ENCODE measurements at places on chromosomes 3 and 15.

DNA sequence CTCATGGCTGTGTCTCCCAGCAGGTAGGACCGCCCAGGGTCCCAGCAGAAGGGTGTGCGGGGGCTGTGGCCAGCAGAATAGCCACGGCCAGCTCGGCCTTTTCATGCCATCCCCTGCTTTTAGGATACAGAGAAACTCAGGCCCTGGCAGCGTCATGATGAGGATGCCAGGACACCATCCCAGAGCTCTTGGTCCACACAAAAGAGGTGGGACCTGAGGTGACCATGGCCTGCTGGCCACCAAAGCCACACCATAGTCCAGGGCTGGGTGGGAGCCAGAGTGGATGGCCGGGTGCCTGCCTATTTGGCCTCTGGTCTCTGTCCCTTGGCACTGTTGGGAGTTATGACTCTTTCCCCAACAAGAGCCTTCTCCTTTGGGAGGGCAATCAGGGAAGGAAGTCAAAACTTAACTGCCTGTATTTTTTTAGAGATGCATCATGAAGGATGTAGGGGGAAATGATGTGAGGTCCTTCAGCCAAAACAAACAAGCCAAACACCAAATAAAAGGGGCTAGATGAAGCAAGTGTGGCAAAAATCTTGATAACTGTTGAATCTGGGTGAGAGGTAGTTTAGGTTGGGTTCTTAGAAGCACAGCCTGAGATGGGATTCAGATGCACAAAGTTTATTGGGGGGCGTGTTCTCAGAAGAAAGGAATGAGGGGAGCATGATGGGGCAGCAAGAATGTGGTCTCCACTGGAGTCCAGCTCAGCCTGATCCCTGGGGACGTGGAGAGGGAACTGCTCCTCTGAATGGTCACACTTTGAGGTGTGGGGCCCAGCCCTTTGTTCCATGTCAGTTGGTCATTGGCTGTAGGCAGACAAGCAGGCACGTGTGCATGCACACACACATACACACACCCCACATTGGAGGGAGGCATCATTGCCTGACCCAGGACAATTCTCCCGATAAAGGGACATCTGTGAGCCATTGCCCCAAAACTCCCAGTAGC is 33.2 kb downstream of the SMAD6 start:
- DNase-seq = no peak

- no peak for DNase-seq
These were observed 437.7 kb downstream of the DIPK2A start for GRCh38 chr3:144409319-144409718.

DNA sequence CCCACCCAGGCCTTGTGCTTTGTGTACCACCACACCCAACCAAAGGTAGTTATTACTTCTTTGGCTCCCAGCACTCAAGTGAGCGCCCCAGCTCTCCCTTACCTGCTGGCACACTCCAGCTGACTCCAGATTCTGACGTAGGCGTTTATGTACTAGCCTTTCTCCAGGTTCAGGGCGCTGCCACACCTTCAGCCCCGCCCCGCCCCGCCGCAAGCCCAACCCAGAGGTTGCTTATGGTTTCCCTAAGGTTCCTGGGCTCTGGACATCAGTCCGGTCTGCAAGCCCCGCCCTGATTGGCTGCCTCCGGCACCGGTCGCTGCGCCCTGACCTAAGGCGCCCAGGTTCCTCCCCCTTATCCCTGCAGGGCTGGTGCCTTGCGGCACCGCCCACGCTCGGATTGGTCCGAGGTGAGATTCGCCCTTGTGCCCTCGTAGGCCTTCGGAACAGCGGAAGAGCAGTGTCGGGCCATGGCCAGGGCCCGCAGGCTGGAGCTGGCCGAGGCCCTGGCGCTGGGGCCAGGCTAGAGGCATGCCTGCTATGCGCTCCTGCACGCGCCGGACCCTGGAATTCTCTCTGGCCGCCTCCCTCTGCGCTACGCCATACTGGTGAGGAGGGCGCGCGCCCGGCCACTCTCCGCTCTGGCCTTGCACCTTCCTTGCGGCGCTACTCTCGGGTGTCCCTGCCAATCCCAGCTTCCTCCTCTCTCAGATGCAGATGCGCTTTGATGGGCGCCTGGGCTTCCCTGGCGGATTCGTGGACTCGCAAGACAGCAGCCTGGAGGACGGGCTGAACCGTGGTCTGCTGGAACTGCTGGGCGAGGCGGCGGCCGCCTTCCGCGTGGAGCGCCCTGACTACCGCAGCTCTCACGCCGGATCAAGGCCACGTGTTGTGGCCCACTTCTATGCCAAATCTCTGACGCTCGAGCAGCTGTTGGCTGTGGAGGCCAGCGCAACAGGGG is 19.8 kb upstream of the NUDT16 start:
- no peak for DNase-seq

- DNase-seq = no peak
These were observed 68.5 kb downstream of the TMCO5A start for GRCh38 chr15:38002883-38003477.

- no peak for DNase-seq
These were observed 659.9 kb downstream of the SI start for GRCh38 chr3:164418414-164418813.

DNA sequence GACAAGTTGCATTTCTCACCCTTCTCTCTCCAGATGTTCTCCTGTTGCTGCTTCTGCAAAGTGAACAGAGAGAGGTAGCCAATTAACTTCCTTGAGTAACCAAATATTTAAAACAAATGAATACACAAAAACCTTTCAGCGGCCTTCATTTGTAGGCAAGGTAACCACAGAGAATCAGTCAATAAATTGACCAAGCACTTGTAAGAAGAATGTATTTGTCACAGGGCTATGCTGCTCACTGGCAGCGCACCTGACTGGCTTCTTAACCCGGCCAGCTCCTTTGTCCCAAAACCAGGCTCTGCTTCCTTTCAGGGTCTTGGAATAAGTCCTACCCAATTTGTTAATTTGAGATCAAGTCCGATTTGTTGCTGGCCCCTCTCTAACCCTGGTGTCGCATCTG is 43.5 kb upstream of the STXBP5L start:
- no peak for DNase-seq

- DNase-seq = peak; percentile 43
These were observed 150.2 kb downstream of the DNAJB8 start for GRCh38 chr3:128316481-128316891.

- DNase-seq = no peak
These were observed 4.7 kb downstream of the RRP9 start for GRCh38 chr3:51937014-51937413.

DNA sequence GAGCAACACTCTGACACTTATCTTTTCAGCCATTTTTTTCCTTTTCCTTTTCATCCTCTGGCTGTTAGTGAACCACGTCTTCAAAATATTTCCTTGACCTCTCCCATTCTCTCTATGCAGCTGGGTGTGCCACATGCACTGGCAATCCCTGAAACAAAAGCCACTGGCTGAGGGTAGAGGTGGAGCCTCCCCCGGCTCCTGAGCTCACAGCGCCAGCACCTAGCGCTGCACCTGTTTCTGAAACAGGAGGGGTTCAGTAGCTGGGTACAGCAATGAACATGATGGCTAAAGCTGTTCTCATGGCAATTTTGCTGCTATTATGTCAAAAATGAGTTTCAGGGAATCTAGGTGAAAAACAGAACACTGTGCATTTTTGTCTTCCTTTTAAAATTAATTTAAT is 314.7 kb upstream of the ATP10A start:
- no peak for DNase-seq

DNA sequence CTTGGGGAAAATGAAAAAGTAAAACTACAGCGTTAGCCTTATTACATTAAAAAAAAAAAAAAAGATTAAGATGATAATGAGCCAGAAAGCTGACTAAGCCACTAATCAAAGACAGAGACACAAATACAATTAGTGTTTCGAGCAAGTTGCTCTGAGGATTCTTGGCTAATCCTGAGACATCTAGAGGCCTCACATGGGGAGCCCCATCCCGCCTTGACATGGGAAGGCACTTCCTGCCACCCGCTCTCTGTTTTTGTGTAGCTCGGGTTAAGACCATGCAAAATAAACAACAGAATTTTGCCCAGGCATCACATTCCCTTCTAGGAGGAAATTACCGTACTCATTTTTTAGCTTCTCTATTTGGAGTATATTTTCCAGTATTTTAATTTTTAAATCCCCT is 15.3 kb downstream of the HESX1 start:
- DNase-seq = no peak

DNA sequence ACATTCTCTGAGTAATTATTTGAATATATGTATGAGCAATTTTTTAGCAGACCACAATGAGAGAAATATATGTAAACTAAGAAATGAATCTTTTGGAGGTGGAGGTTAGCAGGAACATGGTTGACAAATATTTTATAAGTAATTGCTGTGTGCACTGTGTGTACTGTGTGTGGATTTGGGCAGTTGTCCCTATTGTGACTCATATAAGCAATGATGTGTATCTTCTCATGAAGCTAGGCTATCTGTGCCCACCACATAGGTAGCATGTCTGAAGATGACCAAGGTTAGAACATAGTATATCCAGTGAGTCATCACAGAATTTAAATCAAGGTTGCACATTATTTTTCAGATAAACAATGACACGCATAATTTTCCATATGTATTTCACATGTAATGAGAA is 713.9 kb upstream of the GBE1 start:
- no peak for DNase-seq

GRCh38 chr3:196967412-196968232 is 1.0 kb downstream of the PIGZ start:
- no peak for DNase-seq

DNA sequence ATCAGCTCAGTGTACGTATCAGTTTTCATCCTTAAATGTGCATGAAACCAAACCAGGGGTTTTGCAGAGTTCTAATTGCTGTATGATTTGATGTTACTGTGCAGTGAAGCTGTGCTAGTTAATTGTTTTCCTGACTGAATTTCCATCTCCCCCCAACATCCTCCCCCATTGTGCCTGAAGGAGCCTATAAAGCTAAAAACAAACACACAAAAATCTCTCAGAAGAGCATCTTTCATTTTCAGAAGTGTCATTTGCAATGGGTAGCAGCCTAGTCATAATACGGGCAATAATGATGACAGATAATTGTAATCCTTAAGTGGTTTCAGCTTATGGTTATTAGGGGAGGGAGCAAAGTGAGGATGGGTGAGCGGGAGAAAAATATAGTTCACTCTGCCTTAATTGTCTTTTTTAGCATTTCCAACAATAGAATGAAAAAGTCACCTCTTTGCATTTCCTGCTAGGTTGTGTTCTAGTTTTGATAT is 207.9 kb upstream of the TBL1XR1 start:
- DNase-seq = no peak

GRCh38 chr15:43800286-43801141 is at the start of gene HYPK:
TSS of gene HYPK (plus strand) at chr15:43800599. CDS start at chr15:43800623, 24 bp downstream.
- DNase-seq = peak; percentile 81

DNA sequence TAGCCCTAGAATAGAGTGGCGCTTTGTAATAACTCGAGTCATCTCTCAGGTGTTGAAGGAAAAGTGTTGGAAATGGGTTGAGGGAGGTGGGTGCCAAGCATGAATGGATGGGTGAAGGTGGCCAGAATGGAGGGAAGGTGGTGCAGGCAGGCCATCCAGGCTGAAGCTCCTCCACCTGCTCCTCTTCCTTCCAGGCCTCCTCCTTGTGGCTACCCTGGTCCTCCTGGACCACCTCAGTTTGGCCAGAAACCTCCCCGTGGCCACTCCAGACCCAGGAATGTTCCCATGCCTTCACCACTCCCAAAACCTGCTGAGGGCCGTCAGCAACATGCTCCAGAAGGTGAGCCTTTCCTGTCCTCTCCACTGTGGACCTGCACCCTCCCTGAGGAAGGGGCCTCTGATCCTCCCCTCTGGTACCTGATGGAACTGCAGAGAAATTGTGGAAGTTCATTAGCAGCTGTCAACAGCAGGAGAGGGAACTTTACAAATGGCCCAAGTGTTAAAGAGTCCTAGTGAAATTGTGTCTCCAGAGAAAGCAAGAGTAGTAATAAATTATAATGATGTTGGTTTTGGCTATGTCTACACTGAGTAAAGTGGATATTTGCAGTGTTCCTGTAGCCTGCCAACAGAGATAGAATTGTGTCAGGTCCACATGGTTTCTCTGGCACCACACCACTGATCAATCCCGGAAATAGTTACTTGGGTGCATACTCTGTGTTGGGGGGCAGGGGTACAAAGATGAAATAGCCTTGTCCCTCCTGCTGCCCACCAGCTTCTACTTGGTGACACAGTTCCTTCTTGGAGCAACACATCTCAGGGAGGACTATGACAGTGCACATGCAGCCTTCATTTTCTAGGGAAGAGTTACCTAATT is 1.6 kb downstream of the IL12A start:
- no peak for DNase-seq

GRCh38 chr3:69082361-69082760 is 2.2 kb upstream of the UBA3 start:
- DNase-seq = no peak

DNA sequence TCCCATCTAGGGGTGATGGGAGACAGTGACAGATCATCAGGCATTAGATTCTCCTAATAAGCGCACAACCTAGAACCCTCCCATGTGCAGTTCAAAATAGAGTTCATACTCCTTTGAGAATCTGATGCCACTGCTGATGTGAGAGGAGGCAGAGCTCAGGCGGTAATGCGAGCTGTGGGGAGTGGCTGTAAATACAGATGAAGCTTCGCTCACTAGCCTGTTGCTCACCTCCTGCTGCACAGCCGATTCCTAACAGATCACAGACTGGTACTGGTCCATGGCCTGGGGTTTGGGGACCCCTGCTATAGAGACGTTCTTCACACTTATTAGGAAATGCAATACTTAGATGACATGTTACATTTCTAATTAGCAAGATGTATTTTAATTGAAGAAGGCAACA is 154.4 kb downstream of the CBLB start:
- no peak for DNase-seq

DNA sequence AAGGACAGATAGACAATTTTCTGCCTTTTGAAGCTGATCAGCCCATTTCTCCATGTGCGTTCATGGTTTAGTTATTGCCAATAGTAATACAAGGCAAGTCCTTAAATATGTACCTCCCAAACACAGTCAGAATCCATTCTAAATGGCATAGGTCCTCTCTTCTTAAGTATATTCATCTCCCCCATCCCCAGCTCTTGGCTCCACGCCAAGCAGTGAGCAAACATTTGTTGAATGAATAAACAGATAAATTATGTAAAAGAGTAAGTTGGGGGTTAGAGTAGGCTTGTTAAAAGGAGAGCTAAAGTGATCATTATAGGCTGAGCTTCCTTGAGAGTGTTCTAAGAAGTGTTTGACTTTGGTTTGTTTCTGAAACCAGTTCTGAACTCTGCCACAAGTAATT is 241.3 kb downstream of the ITPR1 start:
- no peak for DNase-seq
